Right renal cortex interstitium (tissue), 3 donors: ENCODE measurements at places on chromosomes 13 and 19.

- DNase-seq: no peak
Measured at GRCh38 chr13:113917594-113918371, 53.9 kb upstream of the GAS6 start.

DNA sequence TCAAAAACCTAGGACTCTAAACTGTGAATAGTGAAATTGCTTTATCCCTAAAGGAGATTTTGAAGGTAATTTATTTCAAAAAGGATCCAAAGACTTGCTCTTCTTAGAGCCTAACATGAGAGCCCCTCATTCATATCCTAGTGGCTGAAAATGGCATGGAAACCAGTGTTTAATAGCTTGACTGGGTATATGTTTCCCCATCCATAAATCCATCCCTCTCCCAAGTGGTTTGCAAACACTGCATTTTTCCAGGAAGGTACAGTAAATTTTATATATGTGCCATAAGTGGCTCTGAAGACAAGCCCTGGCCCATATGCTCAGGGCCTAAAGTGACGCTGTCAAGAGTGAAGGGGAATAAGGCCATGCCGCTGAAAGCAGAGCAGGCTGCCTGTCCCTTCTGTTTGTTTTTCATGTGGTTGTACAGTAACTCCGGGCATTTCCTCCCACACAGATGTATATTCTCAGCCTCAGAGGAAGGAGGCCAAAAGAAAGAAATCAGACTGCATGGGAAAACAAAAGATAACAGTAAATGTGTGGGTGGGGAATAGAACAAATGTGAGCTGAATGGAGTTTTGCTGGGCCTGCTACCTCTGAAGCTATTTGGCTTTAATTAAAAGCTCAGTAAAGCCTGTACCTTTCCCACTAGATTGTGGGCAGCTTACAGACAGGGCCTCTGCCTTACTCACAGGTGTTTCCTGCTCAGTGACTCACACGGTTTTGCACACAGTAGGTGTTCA lies 181.9 kb downstream of the PCDH9 start:
- peak; percentile 72 for DNase-seq

DNA sequence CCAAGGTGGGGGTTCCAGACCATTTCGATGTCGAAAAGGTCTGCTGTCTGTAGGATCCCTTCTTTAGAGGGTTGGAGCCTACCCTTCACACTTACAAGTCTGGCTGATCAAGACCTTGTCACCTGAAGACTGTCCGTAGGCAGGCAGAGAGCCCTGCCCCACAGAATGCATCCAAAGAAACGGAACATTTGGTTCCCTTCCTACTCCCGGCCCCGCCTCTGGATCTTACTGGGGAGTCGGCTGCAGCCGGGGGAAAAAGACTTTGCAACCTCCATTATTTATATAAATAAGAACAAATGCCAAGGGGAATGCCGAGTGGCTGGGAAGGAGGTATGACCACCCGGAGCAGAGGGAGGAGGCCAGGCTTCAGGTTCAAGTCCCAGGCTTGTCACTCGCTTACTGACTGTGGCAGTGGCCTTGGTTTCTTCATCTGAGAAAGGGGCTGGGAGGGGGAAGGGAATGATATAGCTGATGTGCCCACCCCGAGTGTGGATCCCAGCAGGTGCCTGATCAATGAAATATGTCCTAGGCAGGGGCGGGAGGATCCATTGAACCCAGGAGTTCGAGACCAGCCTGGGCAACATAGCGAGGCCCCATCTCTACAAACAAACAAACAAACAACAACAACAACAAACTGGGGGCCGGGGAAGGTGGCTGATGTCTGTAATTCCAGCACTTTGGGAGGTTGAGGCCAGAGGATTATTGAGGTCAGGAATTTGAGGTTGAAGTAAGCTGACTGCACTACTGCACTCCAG lies 48.7 kb downstream of the RFX2 start:
- DNase-seq: no peak

- no peak for DNase-seq
Measured at GRCh38 chr19:18264137-18264854, 10.0 kb downstream of the IQCN start.

GRCh38 chr19:36113894-36114720 lies 568 bp downstream of the POLR2I start:
- no peak for DNase-seq

DNA sequence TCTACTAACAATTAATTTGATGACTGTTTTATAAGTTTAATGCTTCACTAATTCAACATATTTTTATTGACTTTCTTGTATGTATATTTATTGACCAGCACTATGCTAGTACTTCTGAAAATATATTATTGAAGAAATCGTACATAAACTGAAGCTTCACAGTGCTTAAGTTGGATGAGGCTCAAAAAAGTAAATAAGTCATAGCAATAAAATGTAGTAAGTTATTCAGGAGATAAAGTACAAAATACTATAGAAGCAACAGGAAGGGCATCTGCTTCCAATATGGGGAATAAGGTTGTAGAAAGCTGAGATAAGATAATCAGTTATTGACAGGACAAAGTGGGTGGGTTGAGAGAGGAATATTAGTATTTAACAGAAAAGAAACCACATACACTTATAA lies 944.9 kb upstream of the MIR17HG start:
- no peak for DNase-seq

- DNase-seq: peak; percentile 7
Measured at GRCh38 chr19:44111910-44112463, 1.2 kb upstream of the ZNF225 start.

DNA sequence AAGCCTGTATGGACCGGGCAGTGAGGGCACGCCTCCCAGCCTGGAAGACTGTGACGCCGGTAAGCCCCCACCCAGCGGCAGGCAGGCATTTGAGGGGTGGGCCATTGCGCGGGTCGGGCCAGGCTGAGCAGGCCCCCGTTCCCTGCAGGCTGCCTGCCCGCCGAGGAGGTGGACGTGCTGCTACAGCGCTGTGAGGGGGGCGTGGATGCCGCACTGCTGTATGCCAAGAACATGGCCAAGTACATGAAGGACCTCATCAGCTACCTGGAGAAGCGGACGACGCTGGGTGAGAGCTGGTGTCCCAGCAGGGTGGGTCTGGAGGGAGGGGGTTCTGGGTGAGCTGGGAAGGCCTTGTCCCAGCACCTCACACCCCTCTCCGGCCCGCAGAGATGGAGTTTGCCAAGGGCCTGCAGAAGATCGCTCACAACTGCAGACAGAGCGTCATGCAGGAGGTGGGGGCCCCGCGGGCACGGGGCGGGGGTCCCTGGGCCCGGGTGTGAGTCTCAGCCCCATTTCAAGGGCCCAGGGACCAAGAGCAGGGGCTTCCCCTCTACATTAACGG lies 7.1 kb downstream of the ARHGAP45 start:
- DNase-seq: no peak

GRCh38 chr13:43815204-43815603 lies 28.4 kb upstream of the ENOX1 start:
- no peak for DNase-seq

DNA sequence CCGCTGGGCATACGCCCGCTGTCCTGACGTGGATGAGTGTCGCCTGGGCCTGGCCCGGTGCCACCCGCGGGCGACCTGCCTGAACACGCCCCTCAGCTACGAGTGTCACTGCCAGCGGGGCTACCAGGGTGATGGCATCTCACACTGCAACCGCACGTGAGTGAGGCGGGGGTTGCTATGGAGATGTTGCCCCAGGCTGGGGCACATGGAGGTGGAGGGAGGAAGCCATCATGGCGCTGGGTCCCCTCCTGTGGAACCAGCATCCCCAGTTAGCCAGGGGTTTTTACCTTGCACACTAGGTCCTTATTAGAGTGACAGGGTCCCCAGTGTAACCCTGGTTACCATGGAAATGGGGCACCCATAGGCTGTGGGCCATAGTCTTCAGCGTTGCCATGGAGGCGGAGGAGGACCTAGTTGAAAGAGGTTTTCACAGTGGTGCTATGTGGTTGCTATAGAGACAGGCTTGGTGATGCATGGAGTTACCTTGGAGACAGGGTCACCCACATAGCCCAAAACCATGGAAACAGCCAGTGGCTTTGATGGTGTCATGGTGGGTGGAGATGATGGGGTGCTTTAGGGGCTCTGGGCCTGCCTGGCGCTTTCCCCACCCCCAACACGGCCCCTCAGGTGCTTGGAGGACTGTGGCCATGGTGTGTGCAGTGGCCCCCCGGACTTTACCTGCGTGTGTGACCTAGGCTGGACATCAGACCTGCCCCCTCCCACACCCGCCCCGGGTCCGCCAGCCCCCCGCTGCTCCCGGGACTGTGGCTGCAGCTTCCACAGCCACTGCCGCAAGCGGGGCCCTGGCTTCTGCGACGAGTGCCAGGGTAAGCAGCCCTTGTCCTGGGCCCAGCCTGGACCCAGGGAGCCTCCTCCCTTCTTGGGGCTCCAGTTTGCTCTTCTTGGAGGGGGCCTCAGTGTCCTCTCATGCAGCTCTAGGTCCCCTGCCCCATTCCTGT lies 27.1 kb downstream of the MEGF8 start:
- DNase-seq: peak; percentile 4

DNA sequence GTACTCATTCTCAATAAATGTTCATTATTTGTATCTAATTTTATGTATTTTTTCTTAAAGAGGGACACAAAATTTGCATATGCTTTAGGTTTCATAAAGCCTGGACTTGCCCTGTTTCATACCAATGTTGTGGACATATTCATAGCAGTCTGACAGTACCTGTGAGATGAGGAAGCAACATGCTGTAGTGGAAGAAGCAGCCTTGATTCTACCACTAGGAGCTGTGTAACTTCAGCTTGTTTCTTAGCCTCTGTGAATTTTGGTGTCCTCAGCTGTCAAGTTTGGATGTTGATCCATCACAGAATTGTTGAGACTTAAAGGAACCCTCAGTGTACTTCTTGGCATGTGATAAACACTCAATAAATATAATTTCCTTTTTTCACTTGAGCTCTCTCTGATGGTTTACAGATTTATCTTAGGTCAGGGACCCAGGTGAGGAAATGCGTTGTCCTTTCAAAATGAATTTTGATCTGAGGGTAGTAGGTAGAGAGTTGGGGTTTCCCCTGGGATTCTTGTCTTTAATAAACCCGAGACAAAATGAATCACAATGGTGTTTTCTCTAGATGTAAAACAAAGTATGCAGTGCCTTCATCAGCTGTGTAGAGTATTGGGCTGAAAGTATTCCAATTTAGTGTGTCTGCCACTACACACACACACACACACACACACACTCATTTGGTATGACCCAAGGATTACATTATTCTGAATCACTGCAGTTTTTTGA lies 152.1 kb downstream of the KCNRG start:
- DNase-seq: no peak

- no peak for DNase-seq
Measured at GRCh38 chr13:43661161-43661830, 125.5 kb downstream of the ENOX1 start.

DNA sequence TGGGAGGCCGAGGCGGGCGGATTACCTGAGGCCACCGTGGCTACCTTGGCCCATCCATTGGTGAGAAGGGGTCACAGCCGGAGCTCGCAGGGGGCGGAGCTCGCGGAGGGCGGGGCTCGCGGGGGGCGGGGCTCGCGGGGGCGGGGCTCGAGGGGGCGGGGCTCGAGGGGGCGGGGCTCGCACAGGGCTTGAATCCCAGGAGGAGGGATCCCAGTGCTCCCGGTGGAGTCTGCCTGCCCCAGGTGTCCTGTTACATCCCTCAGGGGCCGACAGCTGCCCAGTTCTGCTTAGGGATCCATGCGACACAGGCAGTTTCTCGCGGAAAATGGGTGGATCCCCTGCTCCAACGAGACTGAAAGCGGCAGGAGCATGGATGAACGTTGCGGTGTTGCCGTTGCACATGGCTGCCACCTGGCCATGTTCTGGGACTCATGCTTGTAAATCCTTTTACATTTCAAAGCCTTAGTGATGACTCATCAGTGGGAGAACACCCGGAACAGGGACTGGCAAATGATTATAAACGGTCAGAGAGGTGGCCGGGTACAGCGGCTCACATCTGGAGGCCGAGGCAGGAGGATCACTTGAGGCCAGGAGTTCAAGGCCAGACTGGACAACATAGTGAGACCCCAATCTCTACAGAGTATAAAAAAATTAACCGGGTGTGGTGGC lies 25.1 kb downstream of the TMPRSS9 start:
- no peak for DNase-seq

- no peak for DNase-seq
Measured at GRCh38 chr19:1220976-1221903, 15.7 kb downstream of the STK11 start.

DNA sequence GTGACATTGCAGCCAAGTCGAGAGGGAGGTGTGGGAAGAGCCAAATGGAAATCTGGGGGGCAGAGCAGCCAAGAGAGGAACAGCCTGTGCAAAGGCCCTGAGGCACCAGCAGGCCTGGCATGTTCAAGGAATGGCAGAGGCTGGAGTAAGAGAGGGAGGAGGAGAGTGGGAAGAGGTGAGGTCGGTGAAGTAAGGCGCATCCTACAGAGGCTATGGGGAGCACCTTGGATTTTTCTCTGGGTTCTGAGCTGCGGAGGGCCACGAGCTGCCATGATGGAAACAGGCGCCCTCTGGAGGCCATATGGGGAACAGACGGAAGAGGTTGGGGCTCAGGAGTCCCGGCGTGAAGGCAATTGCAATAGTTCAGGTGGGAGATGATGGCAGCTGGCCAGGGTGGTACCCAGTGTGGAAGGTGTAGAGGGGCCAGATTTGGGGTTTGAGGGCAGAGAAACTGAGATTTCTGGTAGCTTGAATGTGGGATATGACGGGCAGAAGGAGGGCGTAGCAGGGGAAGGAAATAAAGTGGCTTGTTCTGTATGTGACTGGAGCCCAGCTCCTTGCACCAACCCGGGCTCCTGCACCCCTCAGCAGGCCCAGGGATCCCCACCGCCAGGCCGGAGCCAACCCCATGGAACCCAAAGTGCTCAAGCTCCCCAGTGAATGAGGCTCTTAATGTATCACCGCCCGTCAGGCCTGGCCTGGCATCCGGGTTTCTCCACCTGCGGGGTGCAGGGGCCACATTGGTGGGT lies 20.5 kb upstream of the STRN4 start:
- DNase-seq: no peak

GRCh38 chr13:21734961-21735360 lies 64.1 kb downstream of the FGF9 start:
- DNase-seq: no peak

DNA sequence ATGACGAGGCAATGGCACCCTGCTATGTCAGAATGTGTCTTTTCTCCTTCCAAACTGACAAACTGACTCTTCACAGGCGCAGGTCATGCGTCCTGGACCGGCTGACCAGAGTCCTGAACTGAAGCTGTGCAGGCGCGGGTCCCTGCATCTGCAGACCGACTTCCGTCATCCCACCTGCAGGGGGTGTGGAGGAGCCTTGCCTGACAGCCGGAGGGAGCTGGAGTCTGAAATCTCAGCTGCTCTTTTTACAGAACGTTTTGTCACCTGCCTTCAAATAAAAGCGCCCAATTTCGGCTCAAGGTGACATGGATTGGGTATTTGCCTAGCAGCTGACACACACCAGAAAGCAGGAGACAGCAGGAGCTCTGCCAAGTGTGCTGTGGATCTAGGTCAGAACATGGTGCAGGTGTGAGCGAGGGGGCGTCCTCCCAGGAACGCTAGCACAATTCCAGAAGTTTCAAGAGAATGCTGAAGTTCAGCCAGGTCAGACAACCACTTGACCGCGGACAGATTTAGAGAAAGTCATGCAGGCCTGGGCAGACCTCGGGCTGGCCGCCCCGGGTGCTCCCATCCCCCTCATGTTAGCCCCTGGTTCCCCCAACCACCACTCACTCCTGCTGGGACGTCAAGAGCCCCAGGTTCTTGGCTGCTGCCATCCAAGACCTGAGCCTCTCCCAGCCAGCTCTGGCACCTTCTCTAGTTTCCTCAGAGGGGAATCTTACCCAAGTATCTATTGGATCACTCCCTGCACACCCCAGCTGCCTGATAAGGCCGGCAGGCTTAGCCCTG lies 32.8 kb downstream of the ELL start:
- DNase-seq: no peak
